Activated CD4-positive, alpha-beta T cell treated with anti-CD3 and anti-CD28 coated beads for 36 hours (primary cell): ENCODE measurements at places on chromosomes 12 and 14.
A peak's percentile ranks its signal among the peaks of the same experiment; 100 is the strongest.

DNA sequence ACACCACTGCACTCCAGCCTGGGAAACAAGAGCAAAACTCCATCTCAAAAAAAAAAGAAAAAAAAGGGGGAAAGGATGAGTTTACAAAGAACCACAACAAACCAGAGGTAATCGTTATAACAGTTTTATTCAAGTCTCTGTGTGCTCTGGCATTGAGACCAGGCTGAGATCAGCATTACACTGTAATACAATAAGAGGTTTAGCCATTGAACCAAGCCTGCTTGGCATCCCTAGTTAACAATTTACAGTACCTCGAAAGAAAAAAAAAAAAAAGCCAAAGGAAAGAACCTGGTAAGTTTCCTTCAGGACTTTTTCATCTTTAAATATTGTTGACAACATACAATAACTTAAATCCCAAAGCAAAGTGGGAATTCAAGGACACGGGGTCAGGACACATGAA is 80.7 kb downstream of the TTC9 start:
- no peak for DNase-seq

GRCh38 chr12:67601126-67601525 is 47.4 kb upstream of the DYRK2 start:
- no peak for DNase-seq

GRCh38 chr12:40734276-40734675 is 42.0 kb downstream of the CNTN1 start:
- DNase-seq, result no peak

DNA sequence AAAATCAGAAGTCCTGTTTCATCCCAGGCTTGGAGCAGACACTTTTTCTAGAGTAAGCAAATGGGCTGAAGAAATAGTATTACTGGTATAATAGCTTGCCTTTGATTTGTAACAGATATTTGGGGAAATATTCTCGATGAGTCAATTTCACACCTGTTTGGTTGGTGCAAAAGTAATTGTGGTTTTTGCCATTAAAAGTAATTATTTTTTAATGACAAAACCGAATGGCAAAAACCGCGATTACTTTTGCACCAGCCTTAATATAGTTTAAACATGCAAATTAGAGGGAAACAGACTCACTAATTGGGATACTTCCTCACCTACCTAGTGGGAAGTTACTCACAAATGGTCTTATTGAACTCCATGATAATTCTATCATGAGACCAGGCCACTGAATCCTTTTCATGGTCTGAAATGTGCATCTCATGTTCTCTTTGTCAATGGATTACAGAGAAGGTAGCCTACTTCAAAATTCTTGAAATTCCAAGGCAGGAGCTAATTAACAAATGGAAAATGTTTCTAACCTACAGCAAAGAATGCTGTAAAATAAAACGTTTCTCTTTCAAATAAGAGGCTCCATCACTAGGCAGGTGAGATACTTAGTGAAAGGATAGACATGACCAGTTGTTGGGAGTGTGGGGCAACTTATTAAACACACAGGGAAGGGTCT is 391.3 kb downstream of the EMP1 start:
- DNase-seq, result no peak

GRCh38 chr14:31265701-31266398 is 58.3 kb upstream of the HECTD1 start:
- DNase-seq, result no peak

DNA sequence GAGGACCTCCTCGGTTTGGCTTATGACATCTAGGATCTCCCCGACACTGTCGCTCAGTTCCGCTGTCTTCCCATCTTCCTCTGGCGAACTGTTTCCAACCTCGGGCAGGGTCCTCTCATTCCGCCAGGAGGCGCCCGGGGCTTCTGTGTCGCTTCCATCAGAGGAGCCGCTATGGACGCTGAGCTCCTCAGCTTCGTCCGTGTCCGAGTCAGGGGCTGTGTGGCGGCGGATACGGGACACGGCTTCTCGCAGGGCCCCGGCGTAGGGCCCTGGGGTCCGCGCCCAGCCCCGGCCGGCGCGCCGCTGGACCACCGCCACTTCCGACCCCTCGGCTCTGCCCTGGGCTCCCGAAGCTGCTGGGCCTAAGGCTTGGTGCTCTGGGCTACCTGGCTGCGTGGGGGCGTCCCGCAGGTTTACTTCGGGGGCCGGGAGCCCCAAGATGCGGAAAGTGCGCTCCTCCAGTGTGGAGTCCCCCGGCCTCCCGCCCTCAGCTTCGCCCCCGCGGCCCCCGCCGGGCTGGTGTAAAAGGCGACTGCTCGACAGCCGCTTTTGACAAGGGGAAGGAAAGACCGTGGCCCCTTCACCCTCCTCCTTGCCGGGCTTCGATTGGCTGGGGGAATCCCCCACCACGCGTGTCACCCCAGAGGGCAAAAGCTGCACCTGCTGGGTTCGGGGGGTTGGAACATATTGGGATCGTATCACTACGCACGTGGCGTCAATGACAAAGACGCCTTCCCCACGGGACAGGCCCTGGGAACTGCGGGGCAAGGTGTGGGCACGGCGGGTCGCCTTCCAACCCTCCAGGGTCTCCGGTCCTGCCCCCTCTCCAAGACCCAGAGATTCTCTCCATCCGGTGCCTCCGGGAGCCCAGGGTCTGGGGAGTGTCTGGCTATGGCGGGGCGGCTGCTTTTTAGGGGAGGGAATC is 2.1 kb downstream of the DDN start:
- DNase-seq, result peak; percentile 84

DNA sequence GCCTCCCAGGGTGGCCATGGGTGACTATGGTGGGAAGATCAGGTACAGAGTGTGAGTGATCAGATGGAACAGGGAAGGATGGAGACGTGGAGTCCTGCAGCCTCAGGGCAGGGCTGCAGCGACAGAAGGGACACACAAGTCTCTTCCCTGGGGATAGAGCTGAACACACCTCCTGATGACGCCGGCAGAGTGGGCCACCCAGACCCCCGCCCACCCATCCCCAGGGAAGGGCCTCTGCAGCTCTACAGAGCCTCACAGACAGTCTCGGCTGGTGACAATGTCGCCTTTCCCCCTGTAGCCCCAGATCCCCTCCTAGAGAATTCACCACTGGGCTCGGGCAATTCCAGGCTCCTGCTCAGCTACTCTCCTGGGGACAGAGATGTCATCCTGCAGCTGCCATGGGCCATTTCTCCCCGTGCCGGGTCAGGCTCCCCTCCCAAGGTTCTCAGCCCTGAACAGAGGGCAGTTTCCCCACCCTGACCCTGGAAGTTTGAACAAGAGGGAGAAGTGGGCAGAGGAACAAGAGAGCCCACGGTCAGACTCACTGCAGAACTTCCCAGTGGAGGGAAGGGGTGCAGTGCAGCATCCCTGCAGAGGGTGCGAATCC is 115.7 kb downstream of the NCOR2 start:
- no peak for DNase-seq

GRCh38 chr12:5661811-5662210 is 229.9 kb downstream of the NTF3 start:
- no peak for DNase-seq

GRCh38 chr12:57223191-57224165 is 6.0 kb upstream of the SHMT2 start:
- peak; percentile 49 for DNase-seq

DNA sequence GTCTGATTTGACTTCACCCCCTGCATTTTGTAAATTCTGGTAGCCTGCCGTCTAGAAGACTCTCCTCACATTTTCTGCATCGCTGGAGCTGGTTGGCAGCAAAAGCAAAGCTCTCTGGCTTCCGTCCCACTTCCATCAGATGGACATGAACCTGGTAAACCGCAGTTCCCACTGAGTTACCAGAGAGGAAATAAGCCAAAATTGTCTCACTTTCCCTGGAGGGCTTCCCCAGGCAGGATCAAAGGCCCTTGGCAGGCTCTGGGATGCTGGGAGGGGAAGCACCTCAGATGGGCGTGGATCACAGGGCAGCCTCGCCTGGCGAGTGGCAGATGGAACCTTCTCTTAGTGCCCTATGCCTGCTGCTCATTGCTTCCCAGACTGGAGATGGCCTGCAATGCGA is 243.5 kb downstream of the TMEM132C start:
- DNase-seq, result no peak

DNA sequence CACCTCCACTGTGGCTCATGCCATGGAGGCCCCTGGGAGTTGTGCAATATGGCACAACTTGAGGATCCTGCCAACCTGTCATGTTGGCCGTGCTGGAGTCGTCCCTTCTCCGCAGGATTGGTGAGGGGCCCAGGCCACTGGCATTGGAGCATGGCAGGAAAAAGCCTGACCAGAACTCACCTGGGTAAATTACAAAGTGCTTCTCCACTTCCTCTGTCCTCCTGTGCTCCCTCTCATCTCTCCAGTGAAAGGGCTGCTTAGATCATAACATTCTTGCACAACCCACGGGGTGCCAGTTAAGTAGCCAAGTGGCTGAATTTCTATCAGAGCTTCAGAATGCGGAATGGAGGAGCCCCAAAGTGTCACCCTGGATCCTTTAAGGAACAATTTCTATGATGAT is 381.0 kb downstream of the DPF3 start:
- no peak for DNase-seq

DNA sequence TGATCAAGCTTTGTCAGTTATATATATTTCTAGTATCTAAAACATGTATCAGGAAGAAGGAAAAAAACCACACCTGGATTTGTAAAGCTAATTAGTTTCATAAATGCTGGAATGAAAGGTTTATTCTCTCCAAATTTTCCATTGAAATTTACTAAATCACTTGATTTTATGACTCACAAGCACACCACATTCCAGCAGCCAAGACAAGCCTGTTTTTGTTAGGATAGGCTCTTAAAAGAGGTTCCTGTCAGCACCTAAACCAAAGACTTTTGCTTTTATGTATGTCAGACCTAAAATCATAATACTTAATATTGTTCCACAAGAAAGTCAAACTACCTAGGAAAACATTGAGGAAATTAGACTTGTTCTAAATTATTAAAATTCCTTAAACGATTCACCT is 85.3 kb upstream of the PAWR start:
- no peak for DNase-seq

- no peak for DNase-seq
These were observed 32.9 kb downstream of the TCHP start for GRCh38 chr12:109932878-109933503.

GRCh38 chr14:62144863-62145262 is 382.6 kb downstream of the SNAPC1 start:
- no peak for DNase-seq

GRCh38 chr12:59649203-59649602 is 53.4 kb downstream of the SLC16A7 start:
- no peak for DNase-seq

GRCh38 chr12:47249082-47249481 is 169.3 kb upstream of the AMIGO2 start:
- no peak for DNase-seq

GRCh38 chr14:59207506-59207933 is 19.1 kb downstream of the DAAM1 start:
- no peak for DNase-seq

- no peak for DNase-seq
These were observed 77.7 kb upstream of the DBX2 start for GRCh38 chr12:45128637-45129036.

GRCh38 chr12:5708371-5708770 is 236.7 kb downstream of the ANO2 start:
- no peak for DNase-seq

GRCh38 chr12:77072833-77073495 is 7.6 kb upstream of the E2F7 start:
- DNase-seq, result no peak

GRCh38 chr14:30728471-30728870 is 106.4 kb downstream of the SCFD1 start:
- DNase-seq, result no peak

DNA sequence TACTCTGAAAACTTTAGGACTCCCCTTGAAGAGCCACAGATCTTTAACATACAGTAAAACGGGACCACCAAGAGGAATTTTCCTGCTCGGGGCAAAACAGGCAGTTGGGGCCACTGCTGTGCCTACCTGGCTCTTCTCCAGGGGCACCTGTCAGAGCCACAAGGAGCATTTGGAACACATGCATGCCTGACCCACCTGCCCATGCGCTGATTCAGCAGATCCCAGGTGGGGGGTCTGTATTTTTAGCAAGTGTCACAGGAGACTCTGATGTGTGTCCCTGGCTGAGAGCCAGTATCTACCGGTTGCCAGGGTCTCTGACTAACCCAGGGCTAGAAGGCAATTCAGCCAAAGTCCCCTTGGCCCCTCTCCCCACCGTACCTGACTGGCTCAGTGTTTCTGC is 6.5 kb downstream of the CTDSP2 start:
- DNase-seq, result no peak

DNA sequence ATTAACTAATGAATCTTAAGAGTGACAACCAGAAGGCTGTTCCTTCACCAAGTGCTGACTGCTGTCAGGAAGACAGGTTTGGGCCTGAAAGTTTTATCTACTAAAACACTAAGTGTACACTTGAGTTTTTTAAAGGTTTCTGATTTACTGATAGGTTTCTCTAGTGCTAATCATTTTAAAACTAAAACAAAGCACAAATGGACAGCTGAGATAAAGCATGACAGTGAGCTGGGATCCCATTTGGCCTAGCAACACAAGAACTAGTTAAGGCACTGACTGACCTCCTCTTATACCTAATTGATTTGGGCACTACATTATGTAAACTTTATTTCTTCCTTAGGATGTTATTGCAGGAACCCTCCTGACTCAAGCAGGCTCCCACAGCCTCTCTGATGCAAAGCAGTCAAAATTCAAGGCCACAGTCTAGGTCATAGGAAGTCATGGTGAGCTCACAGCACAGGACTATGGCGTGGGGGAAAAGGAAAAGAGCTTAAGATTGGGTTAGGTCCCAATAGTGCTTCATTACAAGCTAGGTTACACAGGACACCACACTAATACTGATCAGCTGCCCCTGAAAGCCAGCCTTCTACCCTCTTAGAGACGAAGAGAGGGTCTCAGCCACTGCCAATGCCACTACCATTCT is 3.5 kb downstream of the STXBP6 start:
- DNase-seq, result no peak

DNA sequence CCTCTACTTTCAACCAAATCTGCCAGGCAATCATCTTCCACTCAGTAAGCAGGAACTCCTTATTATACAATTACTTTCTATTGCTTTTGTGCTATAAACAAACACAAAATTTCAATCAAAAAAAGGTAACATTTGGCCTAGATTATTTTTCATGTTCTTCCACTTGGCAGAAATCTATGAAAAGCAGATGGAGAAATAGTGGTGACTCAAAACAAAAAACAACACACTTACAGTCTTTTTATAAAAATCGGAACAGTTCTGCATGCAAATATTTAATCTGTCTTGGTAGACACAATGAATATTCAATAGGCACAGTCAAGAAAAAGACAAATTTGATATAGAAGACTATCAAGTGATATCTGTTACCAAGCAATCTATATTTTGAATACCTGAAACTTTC is 376.8 kb downstream of the RPS29 start:
- no peak for DNase-seq

GRCh38 chr12:5088586-5089264 is 45.0 kb downstream of the KCNA5 start:
- DNase-seq, result no peak
